Stimulated activated CD4-positive, alpha-beta T cell treated with anti-CD3 and anti-CD28 coated beads, Interleukin-4, amount 100 ng/mL, for 24 hours (primary cell): ENCODE measurements at places on chromosomes 5 and 9.

- DNase-seq, result no peak
Measured at GRCh38 chr5:107937204-107937603, 266.5 kb upstream of the EFNA5 start.

- no peak for DNase-seq
Measured at GRCh38 chr9:129309906-129310305, 131.8 kb upstream of the IER5L start.

- no peak for DNase-seq
Measured at GRCh38 chr9:98401140-98402018, 145.9 kb upstream of the TBC1D2 start.

DNA sequence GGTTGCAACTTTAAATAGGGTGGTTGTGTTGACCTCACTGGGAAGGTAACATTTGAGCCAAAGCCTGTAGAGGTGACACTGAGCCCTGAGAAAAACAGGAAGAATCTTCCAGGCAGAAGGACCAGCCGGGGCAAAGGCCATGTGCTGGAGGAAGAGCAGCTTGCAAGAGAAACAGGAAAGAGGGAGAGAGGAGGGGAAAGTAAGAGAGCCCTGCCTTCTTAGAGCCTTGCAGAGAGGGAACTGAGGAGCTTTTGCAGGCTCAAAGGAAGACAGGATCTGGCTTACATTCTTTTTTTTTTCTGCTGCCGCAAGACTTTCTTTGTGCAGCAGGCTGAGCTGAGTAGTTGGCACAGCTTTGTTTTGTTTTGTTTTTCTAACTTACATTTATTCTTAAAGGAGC, 17.4 kb downstream of the C9orf153 start:
- no peak for DNase-seq

DNA sequence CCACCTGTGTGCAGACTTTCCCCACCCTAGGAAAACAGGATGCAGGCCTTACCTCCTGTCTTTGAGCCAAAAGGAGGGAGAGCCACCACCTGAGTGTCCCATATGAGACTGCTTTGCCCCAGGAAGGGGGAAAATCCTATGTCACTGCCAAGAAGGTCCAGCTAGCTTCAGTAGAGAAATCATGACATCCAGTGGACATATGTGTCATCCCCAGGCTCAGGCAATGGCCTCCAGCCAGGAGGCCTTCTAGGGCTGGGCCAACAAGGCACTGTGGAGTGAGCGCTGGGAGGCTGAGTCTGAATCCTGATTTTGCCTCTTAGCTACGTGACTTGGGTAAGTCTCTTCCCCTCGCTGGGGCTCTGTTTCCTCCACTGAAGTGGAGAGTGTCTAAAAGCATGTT, 60.2 kb downstream of the SMIM23 start:
- DNase-seq, result no peak

DNA sequence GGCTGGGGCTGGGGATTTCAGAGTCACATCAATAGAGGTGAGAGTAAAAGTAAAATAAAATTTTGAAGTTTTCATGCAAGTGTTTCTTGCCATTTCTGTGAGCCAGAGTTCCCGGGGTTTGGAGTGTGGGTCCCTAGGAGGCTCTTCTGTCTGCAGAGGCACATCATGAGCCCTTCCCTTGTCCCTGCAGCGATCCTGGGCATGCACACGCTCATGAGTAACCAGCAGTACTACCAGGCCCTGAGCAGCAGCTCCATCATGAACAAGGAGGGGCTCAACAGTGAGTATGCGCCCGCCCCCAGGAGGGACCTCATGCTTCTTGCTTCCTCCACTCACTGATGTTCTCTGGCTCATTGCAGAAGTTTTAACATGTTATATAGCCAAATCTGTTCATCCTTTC, 61.1 kb downstream of the TMOD1 start:
- DNase-seq, result no peak

- DNase-seq, result no peak
Measured at GRCh38 chr9:101354765-101355708, 29.8 kb downstream of the BAAT start.

GRCh38 chr9:116774421-116775180, 87.5 kb downstream of the TRIM32 start:
- no peak for DNase-seq

DNA sequence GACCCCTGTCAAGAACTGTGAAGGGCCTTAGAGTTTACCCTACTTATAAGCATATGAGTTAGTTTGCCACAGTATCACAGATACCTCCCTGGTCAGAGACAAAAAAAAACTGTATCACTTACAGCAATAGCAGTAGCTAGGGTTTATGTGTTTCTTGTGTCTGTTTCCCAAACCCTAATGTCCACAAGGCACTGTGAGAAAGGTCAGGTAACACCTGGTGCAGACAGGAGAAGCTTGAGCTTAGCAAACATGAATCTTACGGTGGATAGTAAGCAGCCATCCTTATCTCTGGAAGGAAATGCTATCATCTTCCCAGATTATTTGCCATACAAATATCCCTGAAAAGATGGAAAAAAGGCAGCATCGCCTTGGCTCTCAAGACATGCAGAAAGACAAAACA, 208.5 kb upstream of the KCNN2 start:
- no peak for DNase-seq

DNA sequence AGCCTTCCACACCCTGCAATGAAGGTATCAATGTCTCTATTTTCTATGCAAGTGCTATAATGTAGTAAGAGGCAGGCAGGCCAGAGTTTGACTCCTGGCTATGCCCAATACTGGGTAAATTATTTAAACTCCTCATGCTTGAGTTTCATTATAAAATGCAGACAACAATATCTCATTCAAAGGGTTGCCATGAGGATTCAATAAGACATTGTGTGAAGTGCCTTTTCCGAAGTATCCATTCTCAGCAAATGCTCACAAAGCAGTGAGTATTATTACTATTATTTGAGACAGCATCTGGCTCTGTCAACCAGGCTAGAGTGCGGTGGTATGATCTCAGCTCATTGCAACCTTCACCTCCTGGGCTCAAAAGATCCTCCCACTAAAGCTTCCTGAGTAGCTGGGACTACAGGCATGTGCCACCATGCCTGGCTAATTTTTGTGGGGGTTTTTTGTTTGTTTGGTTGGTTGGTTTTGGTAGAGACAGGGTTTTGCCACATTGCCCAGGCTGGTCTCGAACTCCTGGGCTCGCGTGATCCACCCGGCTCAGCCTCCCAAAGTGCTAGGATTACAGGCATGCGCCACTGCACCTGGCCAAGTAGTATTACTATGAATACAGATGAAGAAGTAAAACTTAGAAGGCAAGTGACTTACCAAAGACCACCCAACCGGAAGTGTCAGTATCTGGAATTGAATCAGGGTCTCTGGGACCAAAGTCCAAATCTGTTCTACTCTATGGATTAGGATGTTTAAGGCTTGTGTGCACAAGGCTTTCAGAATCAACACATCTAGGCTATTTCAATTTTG, 18.8 kb downstream of the ADAM19 start:
- DNase-seq, result no peak

- no peak for DNase-seq
Measured at GRCh38 chr9:121839726-121840500, 188.5 kb downstream of the DAB2IP start.

GRCh38 chr9:94874316-94874715, 147.8 kb downstream of the AOPEP start:
- no peak for DNase-seq

DNA sequence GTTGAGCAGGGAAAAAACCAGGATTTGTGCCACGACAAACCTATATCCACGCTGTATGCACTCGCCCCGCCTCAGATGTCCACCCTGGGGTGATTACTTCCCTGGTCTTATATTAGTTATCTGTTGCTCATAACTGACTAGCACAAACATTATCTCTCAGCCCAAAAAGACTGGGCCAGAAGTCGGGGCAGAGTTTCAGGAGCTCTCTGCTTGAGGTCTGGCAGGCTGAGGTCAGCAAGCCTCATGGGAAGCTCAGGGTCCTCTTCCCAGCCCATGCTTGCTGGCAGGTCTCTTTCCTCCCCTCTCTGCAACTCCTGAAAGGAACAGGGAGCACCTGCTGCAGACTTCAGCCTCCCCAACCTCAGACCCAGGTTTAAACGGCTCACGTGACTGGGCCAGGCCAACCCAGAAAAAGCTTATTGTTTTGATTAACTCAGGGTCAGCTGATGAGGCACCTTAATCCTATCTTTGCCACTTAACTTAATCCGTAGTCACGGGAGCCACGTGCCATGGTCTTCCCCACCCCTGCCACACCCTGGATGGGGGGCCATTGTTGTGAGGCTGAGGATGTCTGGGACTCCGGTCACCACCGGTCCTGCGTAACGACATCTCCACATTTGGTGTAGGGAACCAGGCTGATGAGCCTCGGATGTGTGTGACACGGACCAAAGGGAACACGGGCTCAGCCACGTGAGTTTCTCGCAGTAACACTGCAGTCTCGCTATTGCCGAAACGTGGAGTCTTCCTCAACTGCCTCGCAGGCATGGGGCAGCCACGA, 123.7 kb upstream of the IRX4 start:
- no peak for DNase-seq

DNA sequence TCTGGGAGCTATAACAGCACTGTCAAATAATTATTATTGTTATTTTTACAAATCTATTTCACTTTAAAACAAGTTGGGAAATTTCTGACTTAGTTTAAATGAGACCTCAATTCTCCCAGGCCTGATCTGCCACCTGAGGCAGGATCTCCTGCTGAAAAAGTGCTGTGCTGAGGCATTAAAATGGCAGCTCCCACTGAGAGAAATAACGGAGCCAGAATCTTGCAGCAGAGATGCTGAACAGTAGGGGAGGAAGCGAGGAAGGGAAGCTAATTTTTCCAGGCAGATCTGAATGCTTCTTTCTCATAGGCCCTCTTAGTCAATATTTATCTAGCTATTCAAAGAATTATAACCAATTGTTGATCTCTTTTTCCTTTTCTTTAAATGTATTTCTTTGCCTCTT, 196.3 kb downstream of the ZNF462 start:
- no peak for DNase-seq

GRCh38 chr9:95366731-95367325, 49.3 kb upstream of the FANCC start:
- DNase-seq, result no peak

DNA sequence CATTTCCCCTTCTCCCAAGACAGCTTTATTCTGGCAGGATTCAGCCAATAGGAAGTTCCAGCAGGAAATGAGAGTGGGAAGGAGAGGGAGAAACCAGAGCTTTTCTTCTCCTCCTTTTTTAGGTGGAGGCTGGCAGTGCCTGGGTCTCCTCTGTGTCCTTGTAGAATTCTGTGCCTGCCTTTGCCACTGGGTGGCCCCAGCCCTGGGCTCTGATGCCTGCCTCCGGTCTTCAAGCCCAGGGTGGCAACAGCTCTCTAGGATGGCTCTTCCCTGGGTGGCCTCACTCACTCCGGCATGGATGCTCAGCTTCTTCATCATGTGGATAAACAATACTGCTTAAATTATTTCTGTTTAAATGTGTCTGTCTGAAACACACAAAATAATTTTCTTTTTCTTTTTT, 694.8 kb downstream of the SEMA5A start:
- no peak for DNase-seq

GRCh38 chr5:172335721-172336120, 52.2 kb upstream of the UBTD2 start:
- no peak for DNase-seq

DNA sequence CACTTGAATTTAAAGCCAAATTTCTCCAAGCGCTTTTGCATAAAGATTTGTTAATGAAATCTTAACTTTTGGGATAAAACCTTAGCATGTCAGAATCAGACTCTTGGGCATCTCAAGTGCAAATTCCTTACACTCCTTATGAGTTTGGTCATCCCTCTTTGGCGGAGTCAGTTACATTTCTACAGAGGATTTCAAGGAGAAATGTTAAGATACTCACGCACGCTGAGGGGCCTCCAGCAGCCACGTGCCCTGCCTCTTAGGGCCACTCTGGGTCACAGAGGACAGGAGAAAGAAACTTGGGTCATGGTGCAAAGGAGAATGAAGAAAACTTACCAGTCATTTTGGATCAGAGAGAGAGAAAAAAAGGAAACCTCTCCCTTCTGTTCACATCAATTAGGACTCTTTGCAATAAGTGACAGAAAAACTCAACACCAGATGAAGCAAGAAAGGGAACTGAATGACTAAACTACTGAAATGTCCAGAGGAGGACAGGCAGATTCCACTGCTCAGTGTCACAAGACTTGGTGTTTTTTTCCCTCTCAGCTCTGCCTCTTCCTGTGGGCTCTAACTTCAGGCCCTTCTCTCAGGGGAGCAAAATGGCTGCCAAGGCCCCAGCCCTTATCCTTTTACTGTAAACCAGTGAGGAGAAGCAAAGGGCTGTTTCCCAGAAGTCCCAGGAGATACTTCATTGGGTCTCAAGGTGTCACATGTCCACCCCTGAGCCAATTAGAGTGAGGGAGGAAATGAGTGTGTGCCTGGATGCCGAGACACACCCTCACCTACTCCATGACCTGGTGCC, 63.3 kb upstream of the NFIL3 start:
- DNase-seq, result no peak

- DNase-seq, result no peak
Measured at GRCh38 chr9:13860019-13860418, 453.9 kb downstream of the NFIB start.

GRCh38 chr9:113152699-113153098, 1.9 kb downstream of the SLC31A2 start:
- DNase-seq, result no peak

DNA sequence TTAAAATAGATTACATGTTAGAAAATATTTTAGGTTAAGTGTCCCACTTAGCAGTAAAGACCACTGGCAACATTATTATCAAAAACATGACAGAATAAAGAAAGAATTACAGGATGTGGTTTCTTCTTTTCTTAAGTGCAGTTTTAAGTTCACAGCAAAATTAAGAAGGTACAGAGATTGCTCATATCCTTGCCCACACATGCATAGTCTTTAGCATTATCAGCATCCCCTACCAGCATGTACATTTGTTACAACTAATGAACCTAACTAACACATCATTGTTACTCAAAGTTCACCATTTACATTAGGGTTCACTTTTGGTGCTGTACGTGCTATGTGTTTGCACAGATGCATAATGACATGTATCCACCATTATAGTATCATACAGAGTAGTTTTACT, 837.7 kb upstream of the CDH9 start:
- DNase-seq, result no peak

DNA sequence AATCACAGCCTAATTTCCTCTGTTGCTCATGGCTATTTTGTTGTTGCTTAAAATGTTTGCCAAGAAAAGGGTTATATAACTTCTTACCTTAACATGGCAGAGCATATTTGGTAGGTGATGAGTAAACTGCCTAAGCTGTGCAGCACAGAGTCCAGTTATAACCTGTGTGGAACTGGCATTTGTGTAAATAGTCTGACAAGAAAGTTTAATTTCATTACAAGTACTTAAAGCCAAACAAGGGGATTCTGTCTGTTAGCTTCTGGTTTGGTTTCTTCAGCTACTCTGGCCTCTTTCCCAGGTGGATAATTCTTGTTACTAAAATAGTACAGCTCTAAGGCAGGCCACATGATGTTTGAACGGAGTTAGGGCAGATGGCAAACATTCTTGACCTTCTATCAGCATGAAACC, 72.2 kb downstream of the PTCD2 start:
- DNase-seq, result no peak
